ENCODE measurements at places on chromosomes 4 and X.

DNA sequence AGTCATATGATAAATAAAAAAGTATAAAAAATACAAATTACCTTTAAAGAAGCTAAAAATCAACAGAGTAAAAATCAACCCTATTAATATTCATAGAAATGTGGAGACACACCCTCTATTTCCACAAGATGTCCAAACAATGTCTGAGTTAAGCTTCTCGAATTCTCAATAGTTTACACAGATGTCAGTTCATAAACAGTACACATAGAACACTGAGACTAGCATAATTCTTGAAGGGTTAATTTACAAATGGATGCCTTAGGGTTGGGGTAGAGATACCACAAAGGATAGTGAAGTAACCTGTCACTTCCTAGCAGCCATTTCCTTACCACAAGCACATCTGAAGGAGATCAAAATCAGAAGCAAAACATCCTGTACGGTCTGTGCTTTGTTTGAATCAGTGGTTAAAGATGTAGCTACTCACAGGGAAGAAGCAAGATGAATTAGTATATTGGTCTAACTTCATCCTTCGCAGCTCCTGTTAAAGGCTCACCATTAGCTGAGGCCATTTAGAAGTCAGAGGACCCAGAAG lies 2393.9 kb downstream of the ARAP2 start:
- DNase-seq = no peak

- DNase-seq = no peak
Observed at GRCh38 chrX:57313583-57314215, 27.2 kb downstream of the FAAH2 start.

GRCh38 chrX:23990455-23990854 lies 36.5 kb downstream of the KLHL15 start:
- no peak for DNase-seq

DNA sequence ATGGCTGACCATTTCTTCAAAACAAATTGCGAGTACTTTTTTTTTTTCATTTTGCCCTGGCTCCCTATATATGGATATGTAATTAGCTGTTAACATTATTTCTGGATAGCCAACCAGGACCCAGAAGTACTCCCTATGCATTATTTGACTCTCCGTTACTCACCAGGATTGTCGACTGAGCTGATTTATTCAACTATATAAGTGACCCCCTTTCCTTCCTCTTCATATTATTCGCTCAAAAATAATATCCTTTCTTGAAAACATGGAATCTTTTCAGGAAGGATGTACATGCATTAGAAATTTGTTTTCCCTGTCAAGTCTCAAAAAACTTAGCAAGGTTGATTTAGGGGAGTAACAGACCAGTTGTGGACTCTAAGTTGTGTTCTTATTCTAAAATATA lies 114.1 kb upstream of the KLHL4 start:
- no peak for DNase-seq

DNA sequence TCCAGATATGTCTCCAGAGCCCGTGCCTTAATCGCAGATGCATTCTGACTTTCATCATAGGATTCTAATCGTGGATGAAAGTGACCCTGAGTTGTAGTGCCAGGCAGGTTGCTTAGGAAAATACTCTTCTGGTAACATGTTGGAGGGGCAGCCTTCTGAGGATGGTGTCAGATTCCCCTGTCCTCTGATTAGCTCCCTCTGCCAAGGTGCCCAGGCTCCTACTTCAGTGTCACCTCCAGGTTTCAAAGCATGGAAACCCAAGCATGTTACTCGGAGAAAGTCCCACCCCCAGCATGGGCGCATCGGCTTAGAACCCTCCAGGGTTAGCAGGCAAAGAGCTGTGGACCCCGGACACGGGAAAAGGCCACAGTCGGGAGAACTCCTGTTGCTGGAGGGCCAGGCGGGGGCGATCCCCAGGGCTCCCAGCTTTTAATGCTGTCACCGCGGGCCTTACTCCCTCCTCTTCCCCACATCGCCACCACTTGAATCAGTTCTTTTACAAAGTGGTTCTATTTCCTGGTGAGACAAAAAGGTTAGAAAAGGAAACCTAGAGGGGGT lies 44.5 kb downstream of the TRIM2 start:
- no peak for DNase-seq

All from NCI-H774 (cell line).